ENCODE measurements at places on chromosomes 4 and X. TPM values are rescaled to one million over a fixed set of nuclear protein-coding genes. Genes with fewer than 3 reads are reported as not detected.

DNA sequence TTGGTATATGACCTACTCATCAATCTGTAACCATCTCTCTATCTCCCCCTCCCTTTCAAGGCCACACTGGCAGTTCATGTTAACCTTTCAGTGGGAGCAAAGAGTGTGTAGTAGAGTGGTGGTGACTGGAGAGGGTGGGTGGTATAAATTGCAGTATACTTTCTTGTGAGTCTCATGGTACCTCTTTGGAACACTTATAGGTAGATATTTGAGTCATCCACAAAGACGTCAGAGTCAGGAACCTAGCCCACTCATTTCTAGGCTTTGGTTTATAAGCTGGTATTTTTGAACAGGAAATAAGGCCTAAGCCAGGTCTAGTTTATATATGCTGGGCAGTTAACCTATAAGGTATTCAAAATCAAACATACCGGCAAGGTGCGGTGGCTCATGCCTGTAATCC is 36.3 kb downstream of the RLIM start:
- peak overlapping the region; percentile 75 for H3K27ac ChIP-seq
- no peak for DNase-seq
- no peaks in the 10 kb centered on the region for H3K27me3 ChIP-seq

GRCh38 chrX:132843363-132843762 is 115.1 kb downstream of the HS6ST2 start:
- H3K27me3 ChIP-seq = peaks cover 3% of the 10 kb centered on the region
- H3K4me3 ChIP-seq = no peak overlapping the region
- no peaks in the 10 kb centered on the region for H3K4me1 ChIP-seq

Gene COL4A6
- total RNA-seq = not detected

DNA sequence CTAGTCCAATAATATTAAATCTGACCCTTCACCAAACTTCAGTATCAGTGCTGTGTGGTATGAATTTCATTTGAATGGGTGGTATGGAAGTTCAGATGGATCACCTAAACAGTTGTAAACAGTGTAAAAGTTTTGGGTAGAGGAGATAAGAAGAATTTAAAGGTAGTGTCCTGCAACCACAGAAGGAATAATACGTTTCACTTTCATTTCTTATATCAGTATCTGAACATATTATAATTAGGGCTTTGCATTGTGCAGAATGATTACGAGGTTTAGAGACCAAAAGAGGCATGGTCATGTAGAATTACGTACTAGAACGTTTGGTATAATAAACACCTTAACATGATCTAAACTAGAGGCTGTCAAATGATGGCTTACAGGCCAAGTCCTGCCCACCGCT is 116.1 kb downstream of the PDLIM5 start:
- H3K36me3 ChIP-seq = no peaks in the 10 kb centered on the region
- DNase-seq = no peak
- H3K4me1 ChIP-seq = peaks cover 8% of the 10 kb centered on the region

DNA sequence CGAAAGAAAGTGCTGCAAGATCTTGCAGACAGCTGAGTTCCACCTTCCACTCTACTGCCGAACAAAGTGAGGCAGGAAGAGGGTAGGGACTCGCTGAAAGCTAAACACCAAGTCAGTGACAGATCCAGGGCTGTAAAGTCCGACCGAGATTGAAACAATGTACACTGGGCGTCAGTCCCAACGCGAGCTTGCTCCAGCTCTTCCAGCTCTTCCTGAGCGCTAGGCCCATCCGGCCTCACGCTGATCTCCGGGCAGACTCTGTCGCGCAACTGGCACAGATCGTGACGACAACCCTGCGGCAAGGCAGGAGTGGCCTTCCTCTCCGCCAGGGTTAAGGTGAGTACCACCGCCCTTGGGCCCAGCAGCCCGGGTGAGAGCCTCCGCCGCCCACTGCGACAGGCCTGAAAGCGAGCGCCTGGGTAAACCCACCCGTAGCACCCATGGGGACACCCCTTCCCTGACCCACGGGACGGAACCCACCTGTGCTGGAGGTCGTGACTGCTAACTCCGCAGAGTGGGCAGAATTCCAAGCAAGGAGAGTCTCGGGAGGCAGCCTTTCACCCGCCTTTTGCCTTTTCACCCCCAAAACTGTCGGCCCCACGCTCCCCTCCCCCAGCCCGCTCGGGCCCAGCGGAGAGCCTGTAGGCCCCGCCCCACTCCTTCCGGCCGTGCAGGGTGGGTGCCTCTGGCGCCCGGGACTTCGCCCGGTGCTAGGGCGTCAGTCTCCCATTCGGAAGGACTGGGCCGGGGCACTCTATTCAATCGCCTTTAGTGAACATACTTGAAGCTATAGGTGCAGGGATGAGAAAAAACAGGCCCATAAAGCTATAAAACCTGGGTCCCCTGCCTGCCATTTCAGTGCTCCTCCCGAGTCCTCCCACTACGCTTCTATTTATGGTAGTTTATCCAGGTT is at the start of gene TMLHE:
TSS of gene TMLHE (minus strand) at position 641 of the 913 bp plus-strand sequence. CDS start 67,676 bp downstream, outside the sequence.
- H3K4me1 ChIP-seq = peaks cover 7% of the 10 kb centered on the region
- DNase-seq = peak; percentile 39

- peaks cover 6% of the 10 kb centered on the region for H3K4me1 ChIP-seq
- peaks cover 35% of the 10 kb centered on the region for H3K36me3 ChIP-seq
- no peak overlapping the region for H3K4me3 ChIP-seq
- no peak overlapping the region for H3K27ac ChIP-seq
- H3K27me3 ChIP-seq = no peaks in the 10 kb centered on the region
- DNase-seq = no peak
Measured at GRCh38 chrX:314781-315595, 3.6 kb downstream of the GTPBP6 start.

Gene CCNB3
- total RNA-seq = 1.3 TPM

DNA sequence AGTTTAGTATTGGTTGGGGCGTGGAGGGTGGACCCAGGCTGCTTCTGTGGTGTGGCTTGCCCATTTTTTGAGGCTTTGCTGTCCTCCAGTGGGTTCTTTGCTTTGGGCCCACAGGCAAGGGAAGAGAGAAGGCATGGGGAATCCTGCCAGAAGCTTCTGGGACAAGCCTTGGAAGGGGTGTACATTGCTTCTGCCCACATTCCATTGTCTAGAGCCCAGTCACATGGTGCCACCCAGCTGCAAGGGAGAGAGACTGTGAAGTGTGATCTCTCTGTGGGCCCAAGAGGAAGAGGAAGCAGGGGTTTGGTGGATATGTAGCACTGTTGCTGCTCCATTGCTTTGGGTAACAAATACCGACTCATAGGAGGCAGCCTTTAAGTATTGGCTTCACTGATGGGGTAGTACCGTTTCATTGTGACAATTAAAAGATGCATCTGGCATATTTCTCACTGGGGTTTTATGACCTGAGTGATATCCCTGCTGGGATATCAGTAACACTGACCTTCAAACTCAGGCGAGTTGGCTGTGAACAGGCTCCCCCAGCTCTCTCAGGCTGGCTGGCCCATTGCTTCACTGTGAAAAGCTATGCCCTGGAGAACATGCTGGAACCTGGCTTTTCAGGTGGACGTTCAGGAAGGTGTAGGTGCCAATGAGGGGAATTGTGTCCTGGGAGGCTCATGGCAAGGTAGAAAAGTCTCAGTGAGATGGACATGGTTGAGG is 85.9 kb downstream of the CLDN34 start:
- DNase-seq = no peak
- H3K4me3 ChIP-seq = no peak overlapping the region
- H3K36me3 ChIP-seq = peaks cover 3% of the 10 kb centered on the region
- H3K27me3 ChIP-seq = no peaks in the 10 kb centered on the region
- H3K27ac ChIP-seq = no peak overlapping the region

DNA sequence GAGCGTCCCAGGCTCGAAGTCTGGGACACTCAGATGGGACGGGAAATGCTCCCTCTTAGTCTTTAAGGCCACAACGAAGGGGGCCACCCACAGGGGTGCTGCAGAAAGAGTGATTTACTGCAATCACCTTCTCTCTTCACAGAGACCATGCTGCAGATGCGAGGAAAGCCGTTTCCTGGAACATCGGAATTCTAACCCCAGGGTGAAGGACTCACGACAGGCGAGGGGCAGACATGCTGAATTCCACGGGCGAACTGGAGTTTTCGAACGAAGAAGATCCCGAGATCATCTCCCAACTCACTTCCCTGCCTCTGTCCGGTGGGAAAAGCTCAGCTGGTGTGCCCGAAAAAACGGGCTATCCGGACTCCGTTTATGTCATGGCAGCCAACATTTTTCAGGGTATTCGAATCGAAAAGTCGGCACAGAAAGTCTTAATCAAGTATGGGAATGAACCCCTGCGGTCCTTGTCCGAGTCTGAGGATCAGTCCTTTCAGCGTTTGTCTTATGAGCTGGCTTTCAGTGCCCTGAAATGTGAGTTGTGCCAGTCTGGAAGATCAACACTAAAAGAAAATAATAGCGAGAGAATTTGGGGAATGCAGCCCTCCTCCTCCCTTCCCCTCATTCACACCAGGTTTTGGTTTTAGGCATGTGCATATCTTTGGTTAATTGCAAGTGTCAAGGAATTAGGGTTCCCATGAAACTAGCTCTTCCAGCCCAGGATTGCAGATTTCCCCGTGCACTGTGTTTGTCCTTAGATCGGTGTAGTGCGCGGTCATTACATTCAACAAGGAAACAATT is 905 bp downstream of the NSUN7 start:
- H3K4me1 ChIP-seq = peaks cover 8% of the 10 kb centered on the region
- no peak for DNase-seq
- H3K36me3 ChIP-seq = no peaks in the 10 kb centered on the region

GRCh38 chr4:58261526-58261925 is 1151.3 kb upstream of the IGFBP7 start:
- no peak for DNase-seq
- no peak overlapping the region for H3K4me3 ChIP-seq
- H3K4me1 ChIP-seq = no peaks in the 10 kb centered on the region
- H3K27ac ChIP-seq = no peak overlapping the region

GRCh38 chr4:181933471-181933870 is 309.7 kb upstream of the TENM3 start:
- no peak for DNase-seq
- H3K36me3 ChIP-seq = no peaks in the 10 kb centered on the region
- no peaks in the 10 kb centered on the region for H3K4me1 ChIP-seq
- H3K4me3 ChIP-seq = no peak overlapping the region
- no peaks in the 10 kb centered on the region for H3K27me3 ChIP-seq

DNA sequence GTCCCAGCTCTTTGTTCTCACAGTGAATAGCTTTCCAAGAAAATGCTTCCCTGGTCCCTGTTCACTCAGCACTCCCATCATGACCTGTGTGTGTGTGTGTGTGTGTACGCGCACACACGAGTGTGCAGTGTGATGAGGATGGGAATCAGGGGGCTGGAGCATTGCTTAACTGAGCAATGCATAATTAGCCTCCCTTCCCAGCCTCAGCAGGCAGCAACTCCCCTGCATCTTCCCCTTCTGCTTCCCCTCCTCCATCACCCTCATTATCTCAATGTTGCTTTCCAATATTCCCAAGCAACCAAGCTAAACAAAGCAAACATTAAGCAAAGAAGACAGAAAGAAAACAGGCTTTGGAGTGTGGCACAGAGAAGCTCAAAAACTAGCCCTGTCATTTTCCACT is 137.0 kb downstream of the RBM47 start:
- H3K27ac ChIP-seq = no peak overlapping the region
- peaks cover 7% of the 10 kb centered on the region for H3K36me3 ChIP-seq
- H3K4me3 ChIP-seq = no peak overlapping the region
- H3K27me3 ChIP-seq = no peaks in the 10 kb centered on the region
- DNase-seq = no peak

GRCh38 chr4:137909529-137910309 is 332.4 kb downstream of the SLC7A11 start:
- H3K27ac ChIP-seq = no peak overlapping the region
- no peaks in the 10 kb centered on the region for H3K36me3 ChIP-seq
- H3K4me3 ChIP-seq = no peak overlapping the region
- no peak for DNase-seq
- no peaks in the 10 kb centered on the region for H3K27me3 ChIP-seq

Gene HS6ST2
- total RNA-seq = 0.30 TPM

DNA sequence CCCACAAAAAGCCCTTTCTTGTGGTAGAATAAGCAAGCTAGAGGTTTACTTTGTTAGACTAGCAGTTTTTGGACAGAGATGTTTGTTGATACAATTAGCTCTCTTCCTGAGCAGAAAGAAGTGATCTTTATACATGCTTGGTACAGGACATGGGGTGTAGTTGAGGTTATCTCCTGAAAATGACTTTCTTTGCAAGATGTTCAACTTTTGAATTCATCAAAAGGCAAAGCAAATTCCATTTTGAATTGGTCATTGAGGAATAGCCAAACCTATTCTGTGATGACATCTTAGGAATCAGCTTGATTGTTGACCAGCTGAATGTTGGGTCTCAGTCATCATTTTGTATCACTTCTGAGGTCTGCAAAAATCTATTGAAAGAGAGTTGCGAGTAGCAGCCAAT is 3.8 kb downstream of the CPE start:
- DNase-seq = no peak
- H3K4me3 ChIP-seq = no peak overlapping the region
- H3K27ac ChIP-seq = no peak overlapping the region
- peaks cover 57% of the 10 kb centered on the region for H3K27me3 ChIP-seq

Gene TBX22
- total RNA-seq = not detected

Gene ETDA
- total RNA-seq = not detected

DNA sequence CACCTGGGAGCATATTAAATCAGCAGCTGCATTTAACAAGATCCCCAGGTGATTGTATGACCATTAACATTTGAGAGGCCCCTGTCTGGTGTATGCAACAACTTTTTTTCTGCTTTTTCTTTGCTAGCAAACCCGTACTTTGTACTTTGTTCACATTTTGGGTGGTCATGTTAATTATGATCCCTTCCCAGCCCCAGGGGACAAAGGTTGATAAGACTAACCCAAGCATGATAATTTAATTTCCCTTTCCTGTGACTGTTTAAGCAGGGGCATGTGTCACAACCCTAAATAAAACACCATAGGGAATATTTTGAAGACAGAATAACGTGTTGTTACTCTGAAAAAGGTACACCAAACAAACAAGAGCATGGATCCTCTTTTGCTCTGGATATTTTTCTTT is 332.0 kb downstream of the PCDH18 start:
- H3K27me3 ChIP-seq = no peaks in the 10 kb centered on the region
- H3K27ac ChIP-seq = no peak overlapping the region
- no peaks in the 10 kb centered on the region for H3K4me1 ChIP-seq
- H3K4me3 ChIP-seq = no peak overlapping the region
- H3K36me3 ChIP-seq = no peaks in the 10 kb centered on the region

GRCh38 chr4:2604614-2605013 is 68.2 kb downstream of the FAM193A start:
- H3K27me3 ChIP-seq = no peaks in the 10 kb centered on the region
- H3K36me3 ChIP-seq = peaks cover 13% of the 10 kb centered on the region
- peaks cover 6% of the 10 kb centered on the region for H3K4me1 ChIP-seq
- H3K27ac ChIP-seq = no peak overlapping the region

DNA sequence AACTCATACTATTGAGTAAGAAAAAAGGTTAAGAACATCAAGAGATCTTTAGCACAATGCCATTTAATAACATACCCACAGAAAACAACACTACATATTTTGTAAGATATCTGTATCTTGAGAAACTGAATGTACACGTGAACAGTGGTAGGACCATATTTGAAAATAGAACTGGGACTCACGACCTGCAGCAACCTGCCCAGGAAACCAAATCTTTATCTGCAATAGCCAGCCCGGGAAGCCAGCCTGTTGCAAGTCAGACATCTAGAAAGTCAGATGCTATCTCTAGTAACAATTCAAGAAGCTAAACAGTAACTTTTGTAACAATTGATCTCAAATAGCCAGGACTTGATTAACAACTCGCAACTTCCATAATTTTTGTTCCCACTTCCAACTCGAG is 52.6 kb upstream of the SOD3 start:
- DNase-seq = no peak
- H3K4me3 ChIP-seq = no peak overlapping the region
- H3K36me3 ChIP-seq = no peaks in the 10 kb centered on the region
- H3K4me1 ChIP-seq = no peaks in the 10 kb centered on the region
- H3K27ac ChIP-seq = no peak overlapping the region
- no peaks in the 10 kb centered on the region for H3K27me3 ChIP-seq

Gene PRDM8
- 1.1 TPM for total RNA-seq
